ENCODE measurements at places on chromosomes 6 and 20.

DNA sequence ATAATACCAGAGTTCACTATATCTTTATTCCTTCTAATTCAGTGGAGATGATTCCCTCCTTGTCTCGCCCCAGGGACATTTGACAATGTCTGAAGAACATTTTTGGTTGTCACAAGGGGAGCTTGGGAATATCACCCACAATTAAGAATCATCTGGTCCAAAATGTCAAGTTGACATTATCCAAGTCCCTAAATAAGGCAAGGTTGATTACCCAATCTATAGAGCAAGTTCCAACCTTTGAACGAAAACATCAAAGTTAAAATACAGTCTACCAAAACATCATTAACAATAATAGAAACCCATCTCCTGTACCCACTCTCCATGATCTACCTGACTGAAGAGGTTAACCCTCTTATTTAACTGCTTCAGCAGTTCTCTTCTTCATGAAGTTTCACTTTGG, 15.6 kb downstream of the DEK start:
- no peak for DNase-seq

DNA sequence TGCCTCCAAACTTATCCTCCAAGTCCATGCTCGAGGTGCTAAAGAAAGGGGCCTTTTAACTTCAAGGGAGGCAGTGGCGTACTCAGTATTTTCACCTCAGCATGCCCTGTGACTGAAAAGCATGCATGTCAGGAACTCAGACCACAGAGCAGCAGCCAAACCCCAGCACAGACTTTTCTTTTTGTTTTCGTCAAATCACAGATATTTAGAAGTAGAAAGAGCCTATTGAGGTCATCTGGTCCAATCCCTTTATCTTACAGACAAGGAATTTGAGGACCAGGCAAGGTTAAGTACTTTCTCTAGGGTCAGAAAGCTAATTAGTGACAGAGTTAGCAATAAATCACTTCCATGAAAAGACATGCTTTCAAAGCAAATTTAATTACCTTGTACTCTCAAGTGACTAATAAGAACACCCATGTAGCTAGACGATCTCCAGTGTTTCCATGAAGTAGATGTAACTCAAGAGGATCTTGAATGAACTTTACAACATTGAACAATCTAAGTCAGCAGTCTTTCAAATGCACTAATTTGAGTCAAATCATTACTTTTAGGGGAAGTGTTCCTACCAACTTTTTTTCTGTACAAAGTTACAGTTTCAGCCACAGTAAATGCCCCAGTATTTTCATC, 35.9 kb downstream of the MOXD1 start:
- DNase-seq: no peak

DNA sequence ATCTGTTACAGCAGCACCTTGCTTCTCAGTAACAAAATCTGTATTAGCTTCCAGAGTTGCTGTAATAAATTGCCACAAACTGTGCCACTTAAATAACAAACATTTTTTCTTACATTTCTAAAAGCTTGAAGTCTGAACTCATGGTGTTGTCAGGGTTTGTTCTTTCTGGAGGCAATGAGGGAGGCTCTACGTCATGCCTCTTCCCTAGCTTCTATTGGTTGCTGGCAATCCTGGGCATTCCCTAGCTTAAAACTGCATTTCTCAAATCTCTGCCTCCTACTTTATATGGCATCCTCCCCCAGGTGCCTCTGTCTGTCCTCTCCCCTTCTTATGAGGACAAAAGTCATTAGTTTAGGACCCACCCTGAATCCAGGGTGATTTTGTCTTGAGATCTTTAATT, 41.6 kb upstream of the TMEM244 start:
- DNase-seq: no peak

GRCh38 chr6:129264480-129265045, 381.6 kb downstream of the LAMA2 start:
- peak; percentile 51 for DNase-seq

GRCh38 chr6:16092140-16092539, 36.7 kb upstream of the MYLIP start:
- DNase-seq: no peak

DNA sequence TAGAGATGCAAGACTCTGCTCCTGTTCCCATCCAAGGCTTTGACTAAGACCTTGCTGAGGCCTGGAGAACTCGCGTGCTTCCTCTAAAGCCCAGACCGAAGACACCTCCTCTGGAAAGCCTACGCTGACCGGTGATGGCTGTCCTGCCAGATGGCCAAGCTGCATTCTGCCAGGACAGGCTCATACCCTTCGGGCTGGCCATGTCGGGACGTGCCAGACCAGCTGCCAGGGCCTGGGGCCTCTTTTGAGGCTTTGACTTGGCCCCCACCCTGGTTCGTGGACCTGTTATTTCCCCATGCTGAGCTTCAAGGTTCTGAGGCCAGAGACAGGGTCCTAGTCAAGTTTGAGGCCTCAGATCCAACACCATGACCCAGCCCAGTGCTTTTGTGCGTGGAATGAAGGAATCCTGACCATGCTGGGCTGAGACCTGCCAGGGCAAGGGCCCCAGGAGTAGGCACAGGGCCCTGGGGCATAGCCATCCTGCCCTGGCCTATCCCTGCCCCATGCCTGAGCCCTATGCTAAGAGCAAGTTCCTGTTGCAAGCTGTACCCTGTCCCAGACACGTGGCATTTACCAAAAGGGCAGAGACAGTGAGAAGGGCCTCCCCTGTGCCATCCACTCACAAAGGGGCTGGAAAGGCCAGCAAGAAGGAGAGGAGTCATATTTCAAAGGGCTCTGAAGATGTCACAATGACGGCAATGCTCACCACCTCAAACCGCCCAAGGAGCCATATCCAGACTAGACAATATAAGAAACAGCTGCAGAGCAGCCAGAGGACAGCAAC, 42.8 kb downstream of the MRPL14 start:
- no peak for DNase-seq

DNA sequence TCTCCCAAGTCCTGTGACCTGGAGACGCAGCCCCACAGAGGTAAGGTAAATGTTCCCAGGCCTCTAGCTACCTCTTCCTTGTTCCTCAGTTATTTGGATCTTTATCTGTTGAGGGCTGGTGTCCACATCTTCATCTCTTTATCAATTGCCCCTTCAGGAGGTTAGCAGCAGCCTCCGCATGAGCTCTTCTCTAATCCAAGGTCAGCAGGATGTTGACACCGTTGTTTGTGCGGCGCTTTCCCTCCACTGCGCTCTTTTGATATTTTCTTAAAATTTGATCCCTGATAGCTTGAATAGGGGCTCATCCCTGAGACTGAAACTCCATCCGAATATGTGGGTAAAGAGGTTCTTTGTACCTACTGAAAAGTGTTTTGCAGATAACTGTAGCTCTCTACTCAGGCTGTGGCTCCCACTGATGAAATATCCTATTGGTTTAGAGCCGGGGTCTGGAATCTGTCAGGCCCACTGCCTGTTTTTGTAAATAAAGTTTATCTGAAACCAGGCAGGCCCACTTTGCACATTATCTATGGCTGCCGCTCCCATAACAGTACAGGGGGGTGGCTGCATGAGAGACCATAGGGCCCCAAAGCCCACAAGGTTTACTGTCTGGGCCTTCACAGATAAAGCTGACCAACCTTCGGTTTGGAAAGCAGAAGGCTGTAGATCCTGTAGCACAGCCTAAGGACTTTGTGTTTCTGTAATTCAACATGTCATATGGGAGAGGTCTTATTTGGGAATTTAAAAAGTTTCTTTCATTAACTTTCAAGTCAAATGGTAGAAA, 362.6 kb downstream of the QKI start:
- no peak for DNase-seq

DNA sequence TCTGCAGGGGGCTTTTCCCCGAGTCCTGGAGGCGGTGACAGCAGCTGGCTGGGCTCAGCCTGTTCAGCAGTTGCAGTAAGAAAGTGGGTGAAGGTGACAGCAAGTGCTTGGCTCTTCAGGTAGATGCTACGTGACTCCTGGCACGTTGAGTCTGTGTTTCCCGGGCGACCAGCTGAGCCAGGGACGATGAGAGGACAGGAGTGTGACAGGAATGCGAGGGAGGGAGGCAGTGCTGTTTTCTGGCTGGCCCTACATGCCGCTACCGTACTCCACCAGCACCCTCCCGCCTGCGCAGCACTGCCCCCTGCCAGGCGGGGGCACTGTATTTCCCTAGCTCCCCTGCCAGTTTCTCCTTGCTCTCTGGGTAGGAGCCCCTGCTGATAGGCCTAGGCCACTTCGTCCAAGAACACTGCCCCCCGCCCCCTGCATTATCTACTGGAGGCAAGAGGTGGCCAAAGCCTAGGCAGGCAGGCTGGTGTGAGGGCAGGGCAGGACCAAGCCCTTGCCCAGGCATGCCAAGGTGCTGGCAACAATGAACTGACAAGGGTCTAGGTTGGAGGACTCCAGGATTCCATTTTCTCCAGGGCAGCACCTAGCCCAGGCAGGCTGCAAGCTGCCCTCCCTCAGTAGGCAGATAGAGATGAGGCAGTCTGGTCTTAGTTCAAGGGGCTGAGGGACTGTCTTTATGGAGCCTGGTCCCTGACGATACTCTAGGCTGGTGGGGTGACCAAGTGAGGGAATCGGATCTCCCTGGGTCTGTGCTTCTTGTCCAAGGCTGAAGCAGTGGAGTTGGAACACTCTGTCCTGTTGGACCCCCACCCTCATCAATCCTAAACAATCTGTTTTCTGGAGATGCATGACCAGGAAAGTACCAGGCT, 19.2 kb downstream of the MRPS18A start:
- peak; percentile 72 for DNase-seq

GRCh38 chr20:63577317-63577894, 3.4 kb upstream of the HELZ2 start:
- no peak for DNase-seq

GRCh38 chr20:57594092-57594951, 25.9 kb downstream of the ZBP1 start:
- DNase-seq: peak; percentile 47

DNA sequence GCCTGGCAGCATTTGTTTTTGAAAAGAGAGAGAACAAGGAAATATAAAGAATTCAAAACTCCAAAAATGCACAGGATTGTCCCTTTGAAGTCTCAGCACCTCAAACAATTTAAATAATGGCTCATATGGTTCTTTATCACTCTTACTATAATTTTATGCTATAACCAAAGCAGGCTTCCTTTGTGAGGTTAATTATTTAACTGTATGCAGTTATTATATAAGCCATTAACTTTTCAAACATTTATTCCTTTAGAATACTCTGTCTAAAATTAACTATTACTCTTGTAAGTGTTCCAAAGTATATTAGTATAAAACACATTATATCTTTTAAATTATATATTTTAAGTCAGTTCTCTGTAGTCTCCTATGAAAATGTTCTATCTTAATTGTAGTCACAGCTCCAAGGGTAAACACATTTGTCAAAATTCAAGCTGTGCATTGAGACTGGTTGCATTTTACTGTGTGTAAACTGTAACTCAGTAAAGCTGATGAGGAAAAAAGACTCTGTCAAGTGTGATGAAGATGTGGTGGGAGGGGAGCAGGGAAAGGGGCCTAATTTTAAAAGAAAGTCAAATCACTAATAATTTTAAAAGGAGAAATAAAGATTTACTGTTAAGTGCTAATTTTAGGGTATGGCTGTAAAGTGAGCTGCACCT, 20.0 kb upstream of the PLAGL1 start:
- DNase-seq: no peak

DNA sequence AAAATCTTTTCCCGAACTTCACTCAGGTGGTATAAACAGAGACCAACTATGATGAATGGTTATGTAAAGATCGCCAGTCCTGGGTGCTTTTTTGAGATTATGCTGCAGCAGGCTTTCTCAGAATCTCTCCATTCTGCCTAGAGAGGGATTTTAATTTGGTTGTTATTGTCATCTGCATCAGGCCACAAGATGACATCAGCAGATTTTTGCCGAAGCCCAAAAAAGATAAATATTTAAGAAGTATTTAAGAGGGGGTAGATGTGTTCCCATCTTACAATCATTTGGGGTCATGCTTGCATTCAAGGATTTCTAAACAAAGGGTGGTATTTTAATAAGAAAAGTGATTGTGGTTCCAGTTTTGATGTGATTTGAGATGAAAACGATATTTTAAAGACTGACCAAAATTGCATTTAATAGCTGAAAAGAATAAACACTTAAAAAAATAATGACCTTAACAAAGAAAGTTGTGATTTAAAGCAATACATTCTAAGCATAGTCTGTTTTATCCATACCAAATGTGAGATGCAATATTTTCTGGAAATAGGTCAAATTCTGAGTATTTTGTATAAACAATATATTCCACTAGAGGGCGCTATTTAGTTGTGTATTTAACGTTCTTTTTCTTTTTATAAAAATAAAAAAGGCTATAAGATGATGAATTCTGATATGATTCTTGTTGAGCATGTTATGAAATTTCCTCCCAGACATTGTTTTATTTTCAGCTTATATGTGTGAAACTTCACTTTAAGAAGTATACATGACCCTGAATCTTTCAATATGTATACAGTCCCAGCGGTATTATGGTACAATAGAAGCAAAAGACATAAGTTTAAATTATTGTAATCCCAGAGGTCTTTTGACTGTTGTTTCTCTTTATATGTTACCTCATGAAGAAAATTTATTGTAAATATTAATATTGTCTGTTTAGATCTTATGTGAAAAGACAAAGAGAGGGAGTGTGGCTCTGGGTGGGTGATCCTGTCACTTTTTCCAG, 51.0 kb upstream of the ZFP64 start:
- DNase-seq: peak; percentile 66

DNA sequence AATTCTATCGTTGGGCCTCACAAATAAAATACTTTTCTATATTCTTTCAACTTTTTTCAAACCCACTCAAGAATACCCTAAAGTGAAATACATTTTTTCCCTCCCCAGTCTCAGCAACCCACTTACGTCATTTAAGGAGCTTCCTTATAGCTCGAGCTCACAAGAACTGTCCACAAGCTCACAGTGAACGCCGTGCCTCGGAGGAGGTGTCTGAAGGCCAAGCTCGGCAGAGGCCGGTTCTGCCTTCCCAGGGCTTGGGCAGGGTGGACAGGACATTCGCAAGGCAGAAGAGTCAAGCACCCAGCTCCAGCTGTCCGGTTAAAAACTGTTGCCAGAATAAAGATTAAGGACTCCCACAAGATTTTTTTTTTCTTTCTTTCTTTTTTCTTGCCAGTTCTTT, 802.3 kb downstream of the QKI start:
- no peak for DNase-seq

DNA sequence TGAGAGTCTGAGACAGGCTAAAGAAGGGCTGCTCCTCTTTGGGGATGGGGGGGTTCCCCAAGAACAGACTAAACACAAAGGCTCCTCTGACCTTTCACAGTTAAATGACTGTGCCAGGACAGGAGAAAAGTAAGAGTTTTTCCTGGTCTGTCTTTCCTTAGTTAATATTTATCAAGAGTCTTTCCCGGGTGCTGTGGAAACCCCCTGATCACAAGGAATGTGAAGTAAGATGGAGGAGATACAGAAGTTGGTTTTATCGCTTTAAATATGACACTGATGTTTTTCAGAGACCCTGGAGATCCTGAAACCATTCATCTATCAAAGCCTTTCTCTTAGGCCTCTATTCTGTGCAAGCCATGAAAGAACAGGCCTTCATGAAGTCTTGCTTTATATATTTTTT, 105.8 kb downstream of the RNF144B start:
- no peak for DNase-seq

GRCh38 chr6:25980935-25981334, 18.3 kb downstream of the TRIM38 start:
- DNase-seq: no peak

DNA sequence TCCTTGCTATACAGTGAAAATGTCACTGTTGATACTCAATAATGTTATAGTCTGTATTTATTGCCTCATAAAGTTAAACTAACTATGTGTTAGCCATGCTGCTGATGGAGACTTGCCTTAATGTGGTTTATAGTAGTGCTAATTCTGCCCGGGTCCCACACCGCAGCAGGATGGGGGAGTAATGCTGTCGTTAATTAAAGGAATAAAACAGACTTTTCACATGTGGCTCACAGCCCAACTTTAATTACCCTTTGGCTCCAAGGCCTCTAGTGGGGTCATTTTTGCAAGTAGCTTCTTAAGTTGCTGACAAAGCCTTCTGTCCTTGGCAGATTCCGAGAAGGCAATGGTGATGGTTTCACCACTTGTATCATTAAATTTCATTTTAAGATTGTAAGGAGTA, 634.3 kb downstream of the TBC1D32 start:
- DNase-seq: no peak

All from GM23248 (cell line).